ENCODE measurements at places on chromosomes 16 and 17.
A peak's percentile ranks its signal among the peaks of the same experiment; 100 is the strongest.

DNA sequence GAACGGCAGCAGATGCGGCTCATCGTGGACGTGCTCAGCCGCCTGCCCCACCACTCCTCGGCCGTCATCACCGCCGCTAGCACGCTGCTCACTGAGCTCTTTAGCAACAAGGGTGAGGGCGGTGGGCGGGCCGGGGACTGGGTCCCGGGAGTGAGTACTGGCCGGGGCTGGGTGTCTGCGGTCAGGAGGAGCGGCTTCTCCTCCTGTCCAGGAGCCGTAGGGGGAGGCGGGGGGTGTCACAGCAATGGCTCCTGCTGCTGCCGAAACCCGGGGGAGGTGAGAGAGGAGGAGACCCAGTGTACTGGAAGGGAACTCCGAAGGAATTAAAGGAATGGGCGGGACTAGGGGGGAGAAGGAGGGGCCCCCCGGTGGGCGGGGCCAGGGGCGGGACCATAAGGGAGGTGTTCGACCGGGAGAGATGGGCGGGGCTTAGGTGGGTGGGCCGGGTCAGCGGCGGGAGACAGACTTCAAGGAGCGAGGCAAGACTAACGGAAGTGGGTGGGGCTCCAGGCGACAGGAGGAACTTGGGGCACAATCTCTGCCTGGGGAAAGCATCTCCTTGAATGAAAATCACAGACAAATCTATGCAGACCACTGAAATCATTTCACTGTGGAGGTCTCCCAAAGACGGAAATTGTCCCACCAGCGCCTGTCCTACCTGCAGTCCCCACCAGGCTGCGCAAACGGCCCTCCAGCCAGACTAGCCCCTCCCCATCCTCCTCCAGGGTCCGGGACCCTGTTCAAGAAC, 2.4 kb downstream of the NAGS start:
- DNase-seq = no peak

DNA sequence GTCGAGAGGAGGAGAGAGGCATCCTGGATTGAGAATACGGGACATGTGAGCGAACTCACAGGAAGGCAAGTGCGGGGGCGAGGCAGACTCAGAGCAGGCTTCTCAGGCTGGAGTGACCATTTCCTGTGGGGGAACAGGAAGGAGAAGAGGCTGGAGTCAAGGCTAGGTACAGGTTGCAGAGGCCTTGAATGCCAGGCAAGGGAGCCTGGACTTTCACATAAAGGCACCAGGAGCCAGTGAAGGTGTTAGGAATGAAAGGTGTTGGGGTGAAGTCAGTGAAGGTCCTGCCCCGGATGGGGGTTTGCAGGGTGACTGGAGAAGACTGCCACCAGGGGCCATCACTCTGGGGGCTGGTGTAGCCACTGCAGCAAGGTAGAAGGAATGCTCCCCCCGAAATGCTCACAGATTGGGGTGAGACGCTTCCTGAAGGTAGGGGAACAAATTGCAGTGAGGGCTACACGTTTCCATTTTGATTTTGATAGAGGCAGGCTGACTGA, 5.3 kb upstream of the GPRC5C start:
- DNase-seq = no peak

- DNase-seq = no peak
Measured at GRCh38 chr17:61444075-61444474, 8.1 kb upstream of the TBX4 start.

DNA sequence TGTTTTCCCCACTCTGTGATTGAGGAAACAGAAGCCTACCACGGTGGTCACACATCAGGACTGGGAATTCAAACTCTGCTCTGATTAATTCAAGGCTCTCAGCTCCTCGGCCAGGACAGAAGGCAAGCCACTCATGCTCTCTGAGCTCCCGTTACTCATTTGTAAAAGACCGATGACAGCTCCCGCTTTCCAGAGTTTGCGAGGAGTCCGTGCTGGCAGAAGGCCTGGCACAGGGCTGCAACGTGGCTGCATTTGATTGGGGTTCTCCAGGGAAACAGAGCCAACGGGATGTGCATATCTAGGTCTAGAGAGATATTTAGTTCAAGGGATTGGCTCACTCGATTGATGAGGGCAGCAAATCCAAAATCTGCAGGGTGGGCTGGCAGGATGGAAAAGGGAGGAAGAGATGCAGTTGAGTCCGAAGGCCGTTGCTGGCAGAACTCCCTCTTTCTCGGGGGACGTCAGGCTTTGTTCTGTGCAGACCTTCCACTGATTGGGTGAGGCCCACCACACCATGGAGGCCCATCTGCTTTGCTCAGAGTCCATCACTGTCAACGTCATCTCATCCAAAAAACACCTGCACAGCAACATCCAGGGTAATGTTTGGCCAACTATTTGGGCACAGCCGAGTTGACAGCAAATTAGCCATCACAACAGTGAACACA, 215.5 kb upstream of the RPL38 start:
- DNase-seq = no peak

DNA sequence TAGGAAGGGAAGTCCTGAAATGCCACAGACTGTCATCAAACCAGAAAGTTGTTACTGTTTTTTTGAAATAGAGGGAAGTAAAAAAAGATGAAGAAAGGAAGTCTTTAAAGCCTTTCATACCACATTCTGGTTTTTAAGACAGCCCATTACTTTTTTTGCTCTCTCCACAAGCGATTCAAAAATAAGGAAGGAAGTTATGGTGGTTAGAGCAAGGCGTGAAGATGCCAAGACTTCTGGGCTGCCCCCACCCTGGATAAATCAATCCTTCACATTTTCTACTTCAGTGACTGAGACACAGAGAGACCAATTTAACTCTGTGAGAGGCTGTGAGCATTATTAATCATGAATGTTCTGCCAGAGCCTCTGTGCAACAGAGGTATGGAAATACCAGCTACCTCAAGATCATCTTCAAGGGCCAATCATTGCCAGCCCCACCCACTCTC, 82.3 kb upstream of the BCAR1 start:
- DNase-seq = peak; percentile 80

DNA sequence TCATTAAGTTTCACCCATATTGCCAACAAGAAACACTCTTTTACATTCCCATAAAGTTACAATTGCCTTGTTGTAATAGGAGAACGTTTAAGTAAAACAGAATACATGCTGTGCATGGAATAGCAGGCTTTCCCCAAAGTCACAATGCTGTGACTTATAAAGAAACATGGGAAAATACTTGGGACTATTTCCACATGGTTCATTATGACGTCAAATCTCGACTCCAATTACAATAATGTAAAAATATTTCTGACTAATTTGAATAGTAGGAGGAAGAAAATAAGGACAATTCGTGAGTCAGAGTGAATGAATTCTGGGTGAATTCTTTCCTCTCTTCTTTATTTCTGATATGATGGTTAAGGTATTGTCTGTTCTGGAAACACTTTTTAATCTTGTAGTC, 52.8 kb downstream of the CDH11 start:
- no peak for DNase-seq

DNA sequence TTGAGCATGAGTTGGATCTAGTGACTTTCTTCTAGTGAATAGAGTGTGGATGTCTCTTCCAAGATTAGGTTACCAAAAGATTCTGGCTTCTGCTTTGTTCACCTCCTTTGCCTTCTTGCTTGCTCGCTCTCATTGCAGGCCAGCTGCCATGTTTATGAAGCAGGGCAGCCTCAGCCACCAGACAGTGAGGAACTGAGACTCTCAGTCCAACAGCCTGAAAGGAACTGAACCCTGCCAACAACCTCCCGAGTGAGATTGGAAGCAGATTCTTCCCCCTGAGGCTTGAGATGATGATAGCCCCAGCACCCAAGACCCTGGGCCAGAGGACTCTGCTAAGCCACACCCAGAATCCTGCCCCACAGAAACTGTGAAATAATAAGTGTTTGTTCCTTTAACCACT, 48.4 kb downstream of the NOG start:
- DNase-seq = no peak

- no peak for DNase-seq
Measured at GRCh38 chr16:1809281-1809801, 15.8 kb upstream of the IGFALS start.

- DNase-seq = peak; percentile 97
Measured at GRCh38 chr17:75096082-75096625, 8.4 kb downstream of the SLC16A5 start.

- no peak for DNase-seq
Measured at GRCh38 chr16:4876646-4877379, 29.5 kb downstream of the UBN1 start.

GRCh38 chr17:45675892-45676291, 108.2 kb upstream of the CRHR1 start:
- DNase-seq = no peak

- DNase-seq = peak; percentile 88
Measured at GRCh38 chr17:77374170-77374936, 233.6 kb downstream of the SEC14L1 start.

DNA sequence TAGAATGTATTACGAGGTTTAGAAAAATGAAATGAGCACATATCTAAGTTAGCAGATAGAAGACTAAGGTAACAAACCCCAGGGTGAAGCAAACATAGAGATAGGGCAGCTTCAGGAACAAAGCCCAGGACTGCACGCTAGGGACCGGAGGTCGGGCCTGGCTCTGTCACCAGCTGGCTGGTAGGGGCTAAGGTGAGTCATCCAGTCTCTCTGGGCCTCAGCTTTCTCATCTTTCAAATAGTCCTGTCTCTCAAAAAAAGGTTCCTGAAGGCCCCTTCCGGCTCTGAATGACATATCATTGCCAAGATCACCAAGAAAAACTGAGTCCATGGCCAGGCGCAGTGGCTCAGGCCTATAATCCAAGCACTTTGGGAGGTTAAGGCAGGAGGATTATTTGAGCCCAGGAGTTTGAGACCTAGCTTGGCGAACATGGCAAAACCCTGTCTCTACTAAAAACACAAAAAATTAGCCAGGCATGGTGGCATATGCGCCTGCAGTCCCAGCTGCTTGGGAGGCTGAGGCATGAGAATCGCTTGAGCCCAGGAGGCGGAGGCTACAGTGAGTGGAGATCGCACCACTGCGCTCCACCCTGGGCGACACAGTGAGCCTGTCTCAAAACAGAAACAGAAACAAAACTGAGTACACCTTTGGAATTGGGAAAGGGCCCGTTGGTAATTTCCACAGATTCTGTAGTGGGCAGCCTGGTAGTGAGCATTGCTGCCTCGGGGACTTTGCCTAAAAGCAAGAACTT, 26.0 kb downstream of the PKD1L3 start:
- DNase-seq = no peak

- no peak for DNase-seq
Measured at GRCh38 chr16:1036726-1037393, 35.7 kb upstream of the SSTR5 start.

GRCh38 chr16:16148755-16149154, 74.5 kb downstream of the ABCC6 start:
- no peak for DNase-seq

DNA sequence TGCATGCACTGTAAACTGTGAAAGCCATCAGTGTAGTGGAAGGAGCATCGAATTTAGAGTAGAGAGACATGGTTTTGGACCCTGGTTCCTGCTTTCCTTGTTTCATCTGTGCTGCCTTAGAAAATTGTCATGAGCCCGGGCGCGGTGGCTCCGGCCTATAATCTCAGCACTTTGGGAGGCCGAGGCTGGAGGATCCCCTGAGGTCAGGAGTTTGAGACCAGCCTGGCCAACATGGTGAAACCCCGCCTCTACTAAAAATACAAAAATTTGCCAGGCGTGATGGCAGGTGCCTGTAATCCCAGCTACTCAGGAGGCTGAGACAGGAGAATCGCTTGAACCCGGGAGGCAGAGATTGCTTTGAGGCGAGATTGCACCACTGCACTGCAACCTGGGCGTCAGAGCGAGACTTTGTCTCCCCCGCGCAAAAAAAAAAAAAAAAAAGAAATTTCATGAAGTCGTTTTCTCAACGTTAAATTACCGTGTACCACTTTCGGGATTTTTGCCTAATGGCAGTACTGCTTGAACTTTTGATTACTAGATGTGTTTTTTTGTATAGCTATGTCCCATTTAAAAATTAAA, 912 bp downstream of the COQ7 start:
- DNase-seq = no peak

All from AML-193 (cell line).